RCC 7860 (cell line): ENCODE measurements at places on chromosomes 16 and 17.
A peak's percentile ranks its signal among the peaks of the same experiment; 100 is the strongest.

- no peak for DNase-seq
Observed at GRCh38 chr16:88385831-88386815, 3.4 kb downstream of the ZNF469 start.

DNA sequence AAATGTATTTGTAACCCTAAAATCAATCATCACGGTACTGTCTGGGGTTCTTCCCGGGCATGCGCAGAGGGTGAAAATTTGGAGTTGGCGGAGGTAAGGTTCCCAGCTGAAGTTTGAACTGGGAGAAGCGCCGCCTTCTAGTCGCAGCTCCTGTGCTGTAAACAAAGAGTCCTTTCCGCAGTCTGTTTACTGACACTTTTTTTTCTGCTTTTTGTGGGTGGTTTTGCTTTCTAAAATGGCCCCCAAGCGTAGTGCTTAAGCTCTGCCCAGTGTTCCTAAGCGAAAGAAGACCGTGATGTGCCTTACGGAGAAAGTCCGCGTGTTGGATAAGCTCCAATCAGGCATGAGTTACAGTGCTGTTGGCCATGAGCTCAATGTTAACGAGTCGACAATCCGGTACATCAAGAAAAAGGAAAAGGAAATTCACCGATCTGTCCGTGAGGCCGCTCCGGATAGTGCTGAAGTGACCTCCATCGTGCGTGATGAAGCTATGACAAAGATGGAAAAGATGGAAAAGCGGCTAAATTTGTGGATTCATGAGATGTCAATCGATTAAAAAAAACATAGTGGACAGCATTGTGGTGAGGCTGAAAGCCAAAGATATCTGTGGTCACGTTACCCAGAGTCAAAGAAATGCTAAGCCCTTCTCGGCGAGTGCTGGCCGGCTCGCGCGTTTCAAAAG, 570 bp upstream of the CFDP1 start:
- peak; percentile 53 for DNase-seq

DNA sequence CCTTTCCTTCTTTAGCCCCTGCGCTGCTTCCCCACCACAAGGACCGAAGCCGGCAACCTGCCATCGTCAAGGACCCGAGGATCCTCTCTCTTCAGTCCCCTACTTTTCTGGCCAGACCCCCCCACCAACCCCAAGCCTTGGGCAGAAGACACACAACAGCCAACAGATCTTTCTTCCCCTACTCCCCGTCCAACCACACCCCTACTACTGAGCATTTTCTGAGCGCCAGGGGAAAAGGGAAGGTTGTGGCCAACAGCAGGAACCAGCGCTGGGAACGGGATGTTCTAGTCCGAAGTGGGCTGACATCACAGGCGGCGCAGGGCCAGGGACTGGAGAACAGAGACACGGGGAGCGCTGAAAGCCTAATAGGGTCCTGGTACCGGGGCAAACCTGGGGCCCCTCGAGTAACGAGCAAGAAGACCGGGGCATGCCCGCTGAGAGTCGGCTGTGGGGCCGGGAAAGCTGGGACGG, 528 bp downstream of the PER1 start:
- DNase-seq, result no peak

- no peak for DNase-seq
Observed at GRCh38 chr17:68103148-68103547, 67.6 kb downstream of the KPNA2 start.

DNA sequence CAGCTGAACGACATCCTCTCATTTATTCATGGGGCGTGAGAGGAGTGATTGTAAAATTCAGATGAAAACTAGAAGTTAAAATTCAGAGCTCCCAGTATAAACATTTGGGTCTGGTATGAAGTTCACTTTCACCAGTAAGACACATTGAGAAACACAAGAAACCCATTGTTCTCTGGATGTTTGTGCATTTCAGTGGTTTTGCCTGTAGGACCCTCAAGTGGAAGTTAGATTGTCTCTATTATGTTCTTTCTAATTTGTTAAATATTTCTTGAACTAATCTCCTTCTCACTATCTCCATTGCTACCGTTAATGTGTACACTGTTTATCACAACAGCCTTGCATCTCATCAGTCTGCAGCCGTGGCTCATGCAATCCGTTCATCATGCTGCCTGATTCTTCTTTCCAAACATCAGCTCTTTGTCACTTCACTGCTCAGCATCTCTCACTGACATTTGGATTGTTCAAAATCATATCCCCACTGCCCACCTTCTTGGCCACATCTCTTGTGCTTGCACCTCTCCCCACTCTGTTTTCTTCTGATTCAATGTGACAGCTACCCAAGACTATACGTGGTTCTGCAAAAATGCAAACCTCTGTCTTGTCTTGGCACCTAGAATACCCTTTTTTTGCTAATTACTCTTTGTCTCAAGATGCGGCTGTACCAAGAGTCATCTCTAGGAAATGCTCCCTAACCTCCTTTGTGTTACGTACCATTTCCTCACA, 49.5 kb downstream of the HLF start:
- DNase-seq, result no peak

GRCh38 chr17:41396996-41397660, at the start of gene KRT31:
Gene KRT31, minus strand, starts transcription at chr17:41397608. Its CDS starts 69 bp downstream, at chr17:41397539.
- DNase-seq, result no peak

- peak; percentile 92 for DNase-seq
Observed at GRCh38 chr17:28347261-28347891, 10.0 kb downstream of the POLDIP2 start.
